ENCODE measurements at places on chromosomes 7 and 10.
A peak's percentile ranks its signal among the peaks of the same experiment; 100 is the strongest.

GRCh38 chr7:55086413-55087201, 67.8 kb downstream of the EGFR start:
- no peak for DNase-seq

- no peak for DNase-seq
These were observed 13.1 kb upstream of the AUTS2 start for GRCh38 chr7:69585169-69585568.

DNA sequence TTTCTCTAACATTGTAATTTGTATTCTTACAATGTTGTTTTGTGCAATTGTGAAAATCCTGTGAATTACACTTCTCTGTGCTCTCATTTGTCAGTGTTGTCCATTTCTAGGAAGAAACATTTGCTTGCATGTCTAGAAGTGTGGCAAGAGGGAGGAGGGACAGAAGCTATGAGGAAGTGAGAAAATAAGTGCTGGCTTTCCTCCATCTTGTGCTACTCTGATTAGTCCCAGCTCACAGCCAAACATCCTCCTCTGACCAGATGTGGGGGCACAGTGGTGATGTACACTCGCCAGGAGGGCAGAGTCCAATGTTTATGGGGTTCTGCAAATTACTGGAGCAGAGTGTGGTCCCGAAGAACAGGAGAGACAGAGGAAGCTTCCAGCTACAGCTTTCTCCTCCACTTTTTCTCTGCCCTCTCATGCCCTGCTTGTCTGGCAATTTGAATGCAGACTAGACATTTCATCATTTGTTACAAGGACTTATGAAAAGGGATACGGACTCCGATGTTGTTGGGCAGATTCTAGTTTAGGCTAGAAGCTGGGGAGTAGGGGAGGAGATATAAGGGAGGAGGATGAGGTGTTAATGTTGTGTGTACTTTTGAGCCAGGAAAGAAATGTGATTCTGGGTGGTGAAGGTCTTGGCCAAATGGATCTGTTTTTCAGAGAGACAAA, 131.0 kb upstream of the C1GALT1 start:
- DNase-seq: peak; percentile 47

DNA sequence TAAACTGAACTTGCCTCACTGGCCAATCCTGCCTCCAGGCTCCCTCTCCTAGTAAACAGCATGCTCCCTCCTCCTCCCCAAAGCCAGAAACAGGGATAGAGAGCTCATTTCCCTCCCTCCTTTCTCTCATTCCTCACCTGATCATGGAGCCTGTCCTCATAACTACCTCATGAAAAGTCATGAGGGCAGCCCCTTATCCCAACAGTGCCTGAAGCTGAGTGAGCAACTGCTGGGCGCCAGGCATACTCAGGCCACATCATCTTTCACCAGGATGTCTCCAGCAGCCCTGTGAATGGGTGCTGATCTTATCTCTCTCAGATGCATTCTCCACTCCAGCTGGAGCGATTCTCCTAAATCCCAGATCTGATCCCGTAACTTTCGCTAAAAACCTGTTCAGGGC, 307.2 kb downstream of the PRPF18 start:
- no peak for DNase-seq

DNA sequence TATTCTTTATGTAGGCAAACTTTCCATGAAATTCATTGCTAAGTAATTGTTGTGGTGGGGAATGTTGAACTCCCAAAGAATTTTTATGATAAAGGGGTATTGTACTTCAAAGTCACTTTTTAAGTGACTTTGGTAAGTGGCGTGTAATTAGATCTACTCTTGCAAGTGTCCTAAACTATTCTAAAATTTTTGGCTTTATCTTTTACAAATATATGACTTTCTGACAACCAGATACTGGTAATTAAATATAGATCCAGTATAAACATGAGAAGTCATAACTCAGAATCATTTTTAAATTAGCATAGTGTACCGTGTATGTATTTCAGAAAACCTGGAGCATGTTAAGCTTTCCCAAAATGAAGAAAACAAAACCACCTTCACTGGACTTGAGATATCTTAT, 84.7 kb upstream of the HGF start:
- no peak for DNase-seq

Data from suppressor macrophage treated with lipopolysaccharide for 1 hour (primary cell).